ENCODE measurements at places on chromosomes 11 and 22. TPM values are rescaled to one million over a fixed set of nuclear protein-coding genes. Genes with fewer than 3 reads are reported as not detected.

MS4A3 gene
- total RNA-seq, result not detected

C11orf91 gene
- total RNA-seq, result 4.8 TPM

PLAAT3 gene
- 1.8 TPM for total RNA-seq

CARD10 gene
- total RNA-seq, result 125 TPM

APOA4 gene
- total RNA-seq, result not detected

FXYD6 gene
- not detected for total RNA-seq

OR51E2 gene
- not detected for total RNA-seq

KCNJ5 gene
- 63.7 TPM for total RNA-seq

SLC1A2 gene
- total RNA-seq, result 2.7 TPM

MRPL11 gene
- 19.8 TPM for total RNA-seq

ELFN2 gene
- 6.1 TPM for total RNA-seq

HOATZ gene
- not detected for total RNA-seq

RAG2 gene
- not detected for total RNA-seq

CHRDL2 gene
- total RNA-seq, result not detected

MAJIN gene
- not detected for total RNA-seq

All from mammary epithelial cell (primary cell).